M059J (cell line): ENCODE measurements at places on chromosomes 6 and 20.

DNA sequence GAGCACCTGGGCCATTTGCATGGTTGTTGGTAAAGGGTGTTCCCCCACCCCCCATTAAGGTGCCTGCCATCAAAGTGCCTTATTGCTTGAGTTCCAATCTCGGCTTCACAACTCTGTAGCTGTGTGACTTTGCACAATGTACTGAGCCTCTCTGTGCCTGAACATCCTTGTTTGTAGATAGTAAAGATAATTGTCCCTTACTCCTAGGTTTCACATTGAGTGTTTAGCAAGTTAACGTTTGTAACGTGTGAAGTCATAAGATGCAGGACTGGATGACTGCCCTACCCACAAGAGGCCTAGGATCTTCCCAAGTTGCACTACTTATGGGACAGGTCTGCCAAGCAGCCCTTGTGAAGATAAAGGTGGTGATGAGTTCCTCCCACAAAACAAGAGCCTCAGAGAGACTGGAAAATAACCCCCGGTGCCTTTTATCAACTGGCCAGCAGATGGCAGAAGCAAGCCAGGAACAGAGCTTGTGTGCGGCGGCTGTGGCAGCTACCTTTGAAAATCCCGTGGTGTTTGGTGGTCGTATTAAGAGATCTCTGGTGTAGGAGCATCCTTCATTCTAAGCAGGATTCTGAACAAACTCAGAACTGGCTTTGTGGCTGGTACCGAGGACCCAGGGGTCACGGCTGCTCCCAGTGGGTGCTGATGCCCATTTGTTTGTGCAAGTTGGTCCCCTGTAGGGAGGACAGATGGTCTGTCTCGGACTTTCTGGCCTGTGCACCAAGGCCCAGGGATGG, 99.1 kb downstream of the CDH26 start:
- DNase-seq: peak; percentile 74

DNA sequence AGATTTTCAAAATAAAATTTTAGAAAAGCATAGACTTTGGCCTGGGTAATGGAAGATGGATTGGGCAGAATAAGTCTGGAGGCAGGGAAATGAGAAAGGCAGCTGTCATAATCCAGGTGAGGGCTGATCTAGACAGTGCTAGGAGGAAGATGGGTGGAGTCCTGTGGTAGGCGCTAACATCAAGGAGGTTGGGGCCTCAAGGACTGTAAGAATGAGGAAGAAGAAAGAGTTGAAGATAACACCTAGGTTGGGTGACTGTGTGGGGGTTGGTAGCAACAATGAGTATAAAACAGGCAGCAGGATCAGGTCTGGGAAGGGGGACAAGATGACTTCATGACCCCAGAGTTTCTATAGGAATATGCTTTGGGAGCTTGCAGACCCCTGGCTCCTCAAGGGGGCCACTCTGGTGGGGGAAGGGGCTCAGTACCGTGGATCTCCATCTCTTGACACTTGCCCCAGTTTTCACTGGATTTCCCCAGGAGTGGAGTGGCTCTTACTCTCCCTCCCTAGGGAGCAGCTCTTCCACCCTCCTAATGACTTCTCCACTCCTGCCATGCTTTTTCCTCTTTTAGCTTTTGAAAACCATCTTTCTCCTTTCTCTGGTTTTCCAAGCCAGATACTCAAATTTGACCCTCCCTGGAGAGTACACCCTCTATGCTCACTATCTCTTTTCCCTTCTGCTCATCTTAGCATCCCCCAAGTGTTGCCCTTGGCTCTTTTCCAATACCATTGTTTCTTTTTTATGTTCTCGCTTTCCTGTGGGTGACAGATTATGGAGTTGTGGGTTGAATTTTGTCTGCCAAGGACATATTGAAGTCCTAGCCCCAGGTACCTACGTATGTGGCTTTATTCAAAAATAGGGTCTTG, 14.8 kb downstream of the TRIM31 start:
- no peak for DNase-seq

DNA sequence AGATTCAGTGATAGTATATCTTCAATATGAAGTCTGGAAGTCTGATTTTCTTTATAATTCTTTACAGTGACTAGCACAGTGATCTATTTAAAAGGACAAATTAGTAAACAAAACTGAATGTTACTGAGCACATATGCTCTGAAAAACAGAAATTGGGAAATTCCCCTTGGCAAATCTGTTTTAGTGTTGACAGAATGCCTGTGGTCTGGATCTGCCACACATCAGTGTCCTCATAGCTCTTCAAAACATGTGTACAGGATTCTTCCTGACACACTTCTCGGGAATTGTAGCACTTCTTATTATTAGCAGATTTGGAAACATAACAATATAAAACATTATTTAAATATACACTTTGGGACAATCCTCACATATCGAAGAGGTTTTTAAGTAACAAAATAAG, 354.3 kb downstream of the COL12A1 start:
- DNase-seq: peak; percentile 51

- peak; percentile 0 for DNase-seq
Measured at GRCh38 chr6:96059586-96059985, 43.8 kb downstream of the FUT9 start.
